ENCODE measurements at places on chromosomes 6 and 20.

- DNase-seq = no peak
Measured at GRCh38 chr6:134047673-134048072, 4.8 kb downstream of the SLC2A12 start.

DNA sequence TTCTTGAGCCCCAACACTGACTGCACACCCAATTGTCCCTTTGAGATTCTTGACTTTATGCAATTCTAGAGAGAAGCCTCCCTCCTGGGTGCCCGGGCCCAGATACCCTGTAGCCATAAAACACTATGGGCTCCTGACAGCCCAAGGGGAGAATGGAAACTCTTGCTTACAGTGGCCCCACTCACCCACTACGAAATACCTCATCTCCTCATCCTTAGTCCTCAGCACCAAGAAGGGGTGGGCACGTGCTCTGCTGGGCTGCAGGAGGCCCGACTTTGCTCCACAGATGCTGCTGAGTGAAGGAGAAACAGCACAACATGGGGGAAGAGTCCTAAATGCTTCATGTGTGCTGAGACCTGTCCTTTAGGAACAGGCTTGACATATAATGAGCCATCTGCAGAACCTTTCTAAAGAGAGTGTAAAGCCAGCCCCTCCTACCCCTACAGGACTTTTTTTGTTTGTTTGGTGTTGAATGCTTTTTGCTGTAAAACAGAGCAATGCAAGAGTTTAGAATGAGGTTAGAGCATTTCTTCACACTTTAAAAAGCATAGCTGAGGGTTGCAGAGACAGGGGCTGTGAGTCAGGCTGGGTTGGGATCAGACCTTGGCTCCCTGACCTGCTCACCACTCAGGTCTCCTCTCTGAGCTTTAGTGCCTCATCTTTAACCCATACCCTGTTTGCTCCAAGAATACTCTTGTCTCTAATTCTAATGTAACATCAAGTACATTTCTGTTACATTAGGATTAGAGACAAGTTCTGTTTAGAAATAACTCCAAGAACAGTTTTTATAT, 17.6 kb upstream of the SIRPG start:
- no peak for DNase-seq

DNA sequence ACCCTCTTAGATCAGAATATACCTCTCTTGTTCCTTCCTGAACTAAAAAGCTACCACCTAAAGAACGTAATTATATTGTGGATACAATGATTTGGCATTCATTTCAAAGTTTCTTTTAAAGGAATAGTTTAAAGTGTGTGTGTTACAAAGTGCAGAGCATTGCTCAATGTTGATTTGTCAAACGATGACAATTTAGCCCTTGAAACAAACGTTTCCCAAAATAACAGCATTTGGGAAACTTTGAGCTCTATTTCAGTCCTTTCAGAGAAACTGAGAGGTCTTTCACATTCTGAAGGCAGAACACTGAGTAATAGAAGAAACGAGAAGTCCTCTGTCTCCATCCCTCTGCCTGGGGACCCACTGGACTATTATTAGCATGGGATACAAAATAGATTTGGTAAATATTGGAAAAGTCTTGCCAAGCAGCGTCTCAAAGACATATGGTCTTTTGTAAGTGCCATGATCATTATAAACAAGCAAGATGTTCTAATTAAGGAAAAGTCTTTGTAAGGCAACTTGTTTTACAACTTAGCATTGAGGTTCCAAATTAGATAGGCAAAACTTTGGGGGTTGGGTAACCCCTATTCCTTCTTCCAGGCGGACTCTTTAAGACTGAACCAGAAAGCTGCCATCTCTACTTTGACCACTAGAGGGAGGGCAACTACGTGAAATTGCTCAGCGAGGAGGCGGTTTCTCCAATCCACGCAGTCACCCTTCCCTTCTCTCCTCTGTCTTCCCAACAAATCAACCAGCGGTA, 208.8 kb downstream of the RNF144B start:
- peak; percentile 5 for DNase-seq

GRCh38 chr6:111382476-111383294, 100.3 kb downstream of the REV3L start:
- no peak for DNase-seq

DNA sequence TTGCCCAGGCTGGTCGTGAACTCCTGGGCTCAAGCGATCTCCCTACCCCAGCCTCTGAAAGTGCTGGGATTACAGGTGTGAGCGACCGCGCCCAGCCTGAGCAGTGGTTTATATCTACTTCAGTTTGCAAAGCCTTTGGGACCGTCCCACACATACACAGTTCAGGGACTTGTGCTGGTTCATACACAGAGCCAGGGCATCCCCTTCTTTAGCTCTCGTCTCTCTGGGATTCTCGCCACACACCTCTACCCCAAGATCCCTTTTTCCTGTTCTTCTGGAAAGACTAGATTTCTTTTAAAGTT, 12.5 kb downstream of the CAP2 start:
- no peak for DNase-seq

DNA sequence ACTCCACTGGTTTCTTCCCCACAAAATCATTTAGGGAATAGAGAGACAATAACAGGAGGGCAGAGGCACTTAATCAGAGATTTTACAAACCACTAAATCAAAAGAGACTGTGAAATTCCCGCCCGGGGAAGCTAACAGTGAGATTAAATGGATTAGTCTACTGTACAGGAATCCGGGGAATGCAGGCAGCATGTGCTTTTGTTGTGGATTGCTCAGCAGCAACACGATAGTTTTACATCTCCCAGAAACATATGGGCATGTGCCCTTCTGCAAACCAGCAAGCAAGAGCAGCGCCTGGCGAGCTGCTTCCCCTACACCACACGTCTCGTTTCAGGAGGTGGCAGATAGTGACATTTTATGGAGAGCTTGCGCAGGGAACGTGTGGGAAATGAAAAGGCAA, 382.3 kb downstream of the CD83 start:
- no peak for DNase-seq

GRCh38 chr6:43286980-43287716, 10.9 kb upstream of the SLC22A7 start:
- no peak for DNase-seq

DNA sequence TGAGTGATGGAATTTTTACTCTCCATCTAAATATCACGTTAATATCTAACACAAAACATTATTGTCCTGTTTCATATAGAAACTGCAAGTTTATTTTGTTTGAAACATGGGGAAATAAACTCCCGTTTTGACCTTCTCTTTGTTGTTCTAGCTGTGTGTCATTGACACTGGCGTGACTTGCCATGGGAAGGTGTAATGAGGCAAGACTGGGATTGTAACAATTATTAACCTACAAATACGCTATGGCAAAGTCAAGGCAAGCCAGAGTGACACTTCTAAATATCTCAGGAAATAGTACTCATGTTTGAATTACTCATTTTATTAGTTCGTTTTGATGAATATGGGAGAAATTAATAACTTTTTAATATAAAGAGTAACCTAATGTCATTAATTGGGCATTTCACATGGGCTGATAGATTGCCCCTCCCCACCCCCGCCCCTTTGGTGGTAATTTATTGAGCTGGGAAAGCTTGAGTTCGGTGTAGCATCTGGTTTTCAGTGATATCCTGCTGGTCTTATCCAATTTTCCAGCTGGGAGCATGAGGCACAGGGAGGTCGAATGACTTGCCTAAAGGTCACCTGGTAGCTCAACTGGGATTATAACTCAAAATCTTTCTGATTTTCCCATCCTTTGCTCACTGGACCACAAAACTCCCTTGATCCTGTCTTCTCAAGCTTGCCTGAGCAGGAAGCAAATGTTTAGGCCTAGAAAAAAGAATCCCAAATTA, 380.6 kb upstream of the JAG1 start:
- DNase-seq = no peak

DNA sequence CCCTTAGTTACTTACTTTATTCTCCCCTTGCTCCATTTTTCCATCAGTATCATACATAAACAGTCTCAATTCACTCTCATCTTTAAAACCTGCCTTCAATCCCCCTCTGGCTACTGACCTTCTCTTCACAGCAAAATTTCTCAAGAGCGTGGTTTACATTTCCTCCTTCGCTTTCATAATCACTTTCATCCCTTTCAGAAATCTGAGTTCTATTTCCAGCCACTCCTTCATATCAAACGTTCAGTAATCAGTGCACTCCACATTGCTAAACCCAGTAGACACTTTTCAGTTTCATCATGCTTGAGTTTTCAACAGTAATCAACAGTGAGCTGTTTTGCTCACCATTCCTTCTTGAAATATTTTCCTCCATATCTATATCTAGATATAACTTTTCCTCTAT, 176.7 kb upstream of the HSF2 start:
- no peak for DNase-seq

DNA sequence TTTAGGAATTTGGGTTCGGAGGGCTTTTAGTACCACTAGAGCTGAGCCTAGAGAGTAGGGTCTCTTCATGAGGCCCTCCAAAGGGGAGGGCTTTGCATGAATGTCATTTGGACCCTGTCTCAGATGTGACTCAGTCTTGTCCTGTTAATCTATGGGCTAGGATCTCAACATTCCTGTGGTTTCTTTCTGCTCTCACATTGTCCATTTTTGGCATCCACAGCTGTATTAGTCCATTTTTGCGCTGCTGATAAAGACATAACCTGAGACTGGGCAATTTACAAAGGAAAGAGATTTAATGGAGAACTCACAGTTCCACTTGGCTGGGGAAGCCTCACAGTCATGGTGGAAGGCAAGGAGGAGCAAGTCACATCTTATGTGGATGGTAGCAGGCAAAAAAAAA, 61.0 kb downstream of the CRYBG1 start:
- no peak for DNase-seq

GRCh38 chr6:52994839-52995088, 320 bp downstream of the GSTA4 start:
- DNase-seq = peak; percentile 52

DNA sequence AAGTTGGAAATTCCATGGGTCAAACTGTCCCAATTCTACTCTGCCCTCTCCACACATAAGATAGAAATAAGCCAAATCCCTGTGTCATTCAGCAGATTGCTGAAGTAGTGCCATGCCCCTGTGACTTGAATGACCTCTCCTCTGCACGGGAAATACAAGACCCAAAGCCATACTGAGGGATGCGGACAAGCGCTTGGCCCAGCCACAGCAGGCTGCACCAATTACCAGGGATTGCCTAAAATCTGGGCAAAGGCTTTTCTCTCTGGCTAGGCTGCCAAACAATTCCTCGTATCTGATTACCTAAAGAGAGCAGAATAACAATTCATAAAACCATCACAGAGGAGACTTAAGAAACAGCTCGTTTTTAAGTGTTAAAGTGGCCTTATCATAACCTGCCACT, 421.8 kb upstream of the JARID2 start:
- no peak for DNase-seq

GRCh38 chr6:14992382-14992781, 253.5 kb upstream of the JARID2 start:
- no peak for DNase-seq

DNA sequence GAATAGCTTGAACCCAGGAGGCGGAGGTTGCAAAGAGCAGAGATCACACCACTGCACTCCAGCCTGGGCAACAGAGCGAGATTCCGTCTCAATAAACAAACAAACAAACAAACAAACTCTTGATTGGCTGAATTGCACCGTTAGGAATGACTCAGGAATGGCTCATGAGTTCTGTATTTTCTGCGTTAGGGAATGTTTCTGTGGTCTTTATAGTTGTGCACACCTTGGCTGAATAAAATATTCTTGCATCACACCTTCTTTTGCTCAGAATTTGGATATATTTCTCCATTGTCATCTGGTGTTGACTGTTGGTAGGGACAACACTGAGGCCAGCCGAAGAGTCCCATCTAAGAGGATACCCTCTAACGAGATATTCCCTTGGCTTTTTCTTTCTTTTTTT, 19.6 kb upstream of the PI16 start:
- DNase-seq = no peak

DNA sequence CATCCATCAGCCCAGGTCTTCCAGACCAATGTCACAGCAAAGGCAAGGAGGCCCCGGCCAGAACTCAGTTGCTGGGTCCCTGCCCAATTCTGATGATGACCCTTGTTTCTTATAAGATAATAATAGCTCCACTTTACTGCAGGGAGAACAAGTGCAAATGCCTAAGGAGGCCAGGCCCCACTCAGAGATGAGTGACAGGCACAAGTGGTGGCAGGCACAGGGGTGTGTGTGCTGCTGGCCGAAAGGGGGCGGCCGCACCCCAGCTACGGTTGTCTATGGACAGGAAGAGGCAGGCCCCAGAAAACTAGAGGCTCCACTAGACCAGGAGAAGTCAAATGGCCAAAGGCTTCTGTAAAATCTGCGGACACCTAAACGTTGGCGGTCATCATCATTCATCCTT, 28.6 kb downstream of the GNAS-AS1 start:
- no peak for DNase-seq

GRCh38 chr20:15302075-15302474, 964.7 kb upstream of the FLRT3 start:
- DNase-seq = no peak

DNA sequence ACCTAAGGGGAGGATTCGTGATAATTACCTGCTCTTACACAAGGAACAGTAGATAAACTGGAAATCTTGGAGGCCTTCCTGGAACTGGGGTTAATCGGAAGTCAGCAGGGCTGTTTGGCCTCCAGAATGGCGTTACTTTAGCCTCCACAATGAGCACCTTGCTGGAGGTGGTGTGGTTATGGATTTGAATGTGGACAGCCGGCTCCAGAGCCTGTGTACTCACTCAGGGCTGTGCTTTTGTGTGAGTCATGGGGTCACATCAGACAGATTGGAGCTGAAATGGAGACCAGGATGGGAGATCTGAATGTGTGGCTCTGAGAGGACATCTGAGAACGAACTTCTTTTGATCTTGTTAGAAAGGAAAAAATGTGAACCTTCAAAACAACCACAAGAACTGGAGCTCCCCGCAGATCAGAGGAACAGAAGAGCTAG, 30.4 kb downstream of the IGF2R start:
- no peak for DNase-seq

GRCh38 chr6:126091466-126091865, 105.1 kb downstream of the TRMT11 start:
- no peak for DNase-seq

DNA sequence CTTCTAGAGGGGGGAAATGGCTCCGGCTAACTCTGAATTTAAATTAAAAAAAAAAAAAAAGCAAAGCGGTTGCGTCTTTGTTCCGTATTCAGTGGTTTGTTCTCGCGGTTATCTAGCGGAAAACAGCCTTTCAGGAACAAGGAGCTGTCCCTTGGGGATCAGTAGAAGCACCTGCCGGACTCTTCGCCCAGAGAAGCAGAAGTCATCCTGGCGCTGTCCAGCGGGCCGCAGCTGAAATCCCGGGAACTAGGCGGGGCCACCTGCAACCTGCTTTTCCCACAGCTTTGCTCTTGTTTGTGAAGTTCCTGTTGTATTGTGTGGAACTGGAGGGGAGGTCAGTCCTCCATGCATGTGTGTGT, 43.9 kb upstream of the GJE1 start:
- no peak for DNase-seq

DNA sequence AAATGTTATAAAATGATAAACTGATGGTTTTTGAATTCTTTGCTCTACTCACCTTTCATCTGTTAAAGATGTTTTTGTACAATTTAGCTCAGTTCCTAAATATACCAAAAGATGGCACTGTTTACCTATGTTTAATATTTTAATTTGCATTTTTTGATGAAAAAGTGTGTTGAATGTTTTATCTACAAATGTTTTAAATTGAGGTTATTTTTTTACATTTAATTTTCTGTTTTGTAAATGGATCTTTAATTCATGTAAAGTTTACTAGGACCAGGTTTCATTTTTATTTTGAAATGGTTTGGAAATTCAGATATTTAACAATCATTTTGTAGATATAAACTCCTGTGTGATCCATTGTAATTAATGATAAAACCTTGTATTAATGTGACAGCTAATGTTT, 30.0 kb downstream of the CDKAL1 start:
- no peak for DNase-seq
